ENCODE measurements at places on chromosomes 13 and 19.

- H3K36me3 ChIP-seq: no peaks in the 10 kb centered on the region
- H3K4me1 ChIP-seq: peaks cover 10% of the 10 kb centered on the region
- DNase-seq: no peak
- no peak overlapping the region for H3K4me3 ChIP-seq
- no peak overlapping the region for H3K27ac ChIP-seq
- peaks cover 55% of the 10 kb centered on the region for H3K27me3 ChIP-seq
Observed at GRCh38 chr19:32199501-32200040, 145.8 kb upstream of the ZNF507 start.

DNA sequence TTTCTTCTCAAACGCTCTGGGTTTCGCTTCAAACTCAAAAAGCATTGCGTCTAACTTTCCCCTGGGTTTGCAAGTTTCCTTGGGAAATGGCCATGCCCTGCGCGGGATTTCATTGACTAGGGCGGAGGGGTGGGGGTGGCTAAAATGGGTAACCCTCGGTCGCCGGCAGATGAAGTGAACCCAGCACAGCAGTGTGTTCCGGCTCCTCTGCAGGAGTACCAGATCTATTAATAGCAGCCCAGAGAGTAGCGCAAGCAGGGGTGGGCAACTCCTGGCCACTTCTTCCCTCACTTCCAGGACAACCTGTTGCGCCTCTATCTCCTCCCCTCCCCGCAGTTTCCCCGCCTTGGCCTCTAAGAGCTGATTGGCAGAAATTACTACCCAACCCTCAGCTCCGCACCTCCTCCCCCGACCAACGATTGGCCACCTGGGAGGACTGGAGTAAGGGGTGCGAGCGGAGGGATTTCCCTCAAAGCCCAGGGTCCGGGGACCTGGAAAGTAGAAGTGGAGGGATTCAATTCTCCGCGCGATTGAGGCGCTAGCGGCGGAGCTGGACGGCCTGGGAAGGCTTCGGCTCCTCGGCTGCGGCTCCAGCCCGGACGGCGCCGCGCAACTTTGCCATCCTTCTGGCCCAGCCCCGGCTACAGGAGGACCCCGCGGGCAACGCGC lies at the start of gene FREM2:
TSS of gene FREM2 (plus strand) at position 501 of the 669 bp plus-strand sequence. CDS start 268 bp downstream, outside the sequence.
- H3K4me1 ChIP-seq: no peaks in the 10 kb centered on the region
- peaks cover 10% of the 10 kb centered on the region for H3K27me3 ChIP-seq
- DNase-seq: no peak
- H3K27ac ChIP-seq: no peak within 1 kb of the TSS
- no peaks in the 10 kb centered on the region for H3K36me3 ChIP-seq
- H3K4me3 ChIP-seq: no peak within 1 kb of the TSS

DNA sequence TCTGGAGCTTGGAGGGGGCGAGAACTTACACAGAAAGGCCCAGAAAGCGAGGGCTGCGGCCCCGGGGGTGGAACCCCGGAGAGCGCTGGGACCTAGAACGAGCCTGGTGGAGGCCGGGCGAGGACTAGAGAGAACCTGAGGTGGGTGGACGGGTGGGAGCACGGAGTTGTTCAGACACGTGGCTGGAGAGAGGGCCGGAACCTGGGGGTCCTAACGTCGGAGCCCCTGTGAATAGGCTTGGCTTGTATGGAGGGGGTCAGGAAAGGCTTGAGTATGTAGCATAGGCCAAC lies 383 bp downstream of the ZNF581 start:
- H3K27ac ChIP-seq: peak overlapping the region; percentile 91
- H3K36me3 ChIP-seq: peaks cover 40% of the 10 kb centered on the region
- peaks cover 45% of the 10 kb centered on the region for H3K4me1 ChIP-seq
- H3K4me3 ChIP-seq: peak overlapping the region; percentile 84
- DNase-seq: no peak

DNA sequence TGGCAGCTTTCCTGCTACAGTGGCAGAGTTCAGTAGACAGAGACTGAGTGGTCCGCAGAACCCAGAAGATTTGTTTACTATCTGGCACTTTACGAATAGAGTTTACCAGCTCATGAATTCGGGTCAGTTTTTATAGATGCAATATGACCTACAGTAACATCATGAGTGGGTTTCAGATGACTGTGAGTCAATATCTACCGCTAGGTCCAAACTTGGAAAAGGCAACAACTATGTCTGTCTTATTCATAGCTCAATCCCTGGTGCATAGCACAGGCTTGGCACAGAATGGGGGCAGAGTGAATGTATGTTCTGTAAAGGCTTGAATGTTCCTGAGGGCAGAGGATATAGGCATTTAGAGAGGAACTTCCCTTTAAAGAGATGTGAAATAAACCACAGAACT lies 65.2 kb downstream of the RAP2A start:
- peaks cover 19% of the 10 kb centered on the region for H3K27me3 ChIP-seq
- no peaks in the 10 kb centered on the region for H3K4me1 ChIP-seq
- no peaks in the 10 kb centered on the region for H3K36me3 ChIP-seq
- DNase-seq: no peak

DNA sequence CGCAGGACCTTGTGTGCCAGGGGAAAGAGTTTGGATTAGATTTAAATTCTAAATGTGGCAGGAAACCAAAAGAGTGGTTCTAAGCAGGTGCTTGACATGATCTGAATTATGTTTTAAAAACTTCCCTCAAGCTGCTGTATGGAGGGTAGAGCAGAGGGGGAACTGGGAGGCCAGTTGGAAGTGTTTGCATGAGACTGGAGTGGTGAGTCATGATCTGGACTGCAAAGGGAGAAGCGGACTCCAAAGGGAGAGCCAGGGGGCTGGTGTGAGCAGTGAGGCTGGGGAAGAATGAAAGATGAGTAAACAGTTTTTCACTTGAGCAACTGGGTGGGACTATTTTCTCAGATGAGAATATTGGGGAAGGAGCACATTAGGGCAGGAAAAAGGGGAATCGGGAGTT lies 206.1 kb downstream of the DNAJC15 start:
- no peaks in the 10 kb centered on the region for H3K36me3 ChIP-seq
- H3K27ac ChIP-seq: no peak overlapping the region
- H3K4me3 ChIP-seq: no peak overlapping the region
- peaks cover 23% of the 10 kb centered on the region for H3K27me3 ChIP-seq
- DNase-seq: no peak

- H3K36me3 ChIP-seq: no peaks in the 10 kb centered on the region
- no peaks in the 10 kb centered on the region for H3K4me1 ChIP-seq
- DNase-seq: no peak
- H3K27me3 ChIP-seq: no peaks in the 10 kb centered on the region
- no peak overlapping the region for H3K4me3 ChIP-seq
Observed at GRCh38 chr13:61913183-61913582, 497.5 kb upstream of the PCDH20 start.

- H3K36me3 ChIP-seq: no peaks in the 10 kb centered on the region
- peaks cover 3% of the 10 kb centered on the region for H3K4me1 ChIP-seq
- H3K27me3 ChIP-seq: no peaks in the 10 kb centered on the region
- no peak overlapping the region for H3K4me3 ChIP-seq
- H3K27ac ChIP-seq: no peak overlapping the region
Observed at GRCh38 chr13:51974482-51974881, 36.8 kb downstream of the ATP7B start.

DNA sequence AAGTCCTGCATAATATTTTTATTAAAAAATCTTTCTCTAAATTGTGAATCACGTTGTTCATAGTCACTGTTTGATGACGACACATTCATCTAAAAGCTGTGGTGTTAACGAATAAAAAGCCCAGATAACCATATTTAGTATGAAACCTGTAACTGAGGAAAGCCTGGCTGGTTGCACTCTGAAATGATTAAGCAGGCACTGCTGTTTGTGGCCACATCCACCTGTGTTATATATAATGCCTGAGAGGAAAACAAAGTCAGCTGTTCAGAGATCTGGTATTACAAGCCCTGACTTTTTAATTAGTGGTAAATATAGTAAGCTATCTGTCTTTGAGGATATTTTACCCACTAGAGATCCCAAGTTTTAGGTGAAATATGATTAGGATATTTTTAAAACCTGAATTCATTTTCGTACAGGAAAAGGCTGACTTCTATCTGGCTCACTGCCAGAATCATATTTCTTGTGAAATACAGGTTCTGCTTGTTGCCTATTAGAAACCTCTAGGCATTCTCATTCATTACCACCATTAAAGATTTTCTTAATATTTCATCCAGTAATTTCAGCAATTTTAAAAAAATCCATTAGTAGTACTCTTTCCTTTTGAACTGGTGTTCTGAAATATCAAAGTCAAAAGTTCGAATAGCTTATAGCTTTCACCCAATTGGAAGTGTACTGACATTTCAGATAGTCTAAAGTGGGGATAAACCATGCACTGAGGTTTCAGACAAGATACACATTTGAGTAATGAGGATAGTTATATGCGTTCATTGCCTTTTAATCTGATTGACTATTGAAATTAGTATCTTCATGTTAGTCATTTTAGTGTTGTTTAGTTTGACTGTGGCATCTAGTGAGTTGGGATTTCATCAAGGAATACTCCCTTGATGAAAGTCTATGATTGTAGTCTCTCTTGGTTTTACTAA lies 79.7 kb downstream of the LMO7 start:
- H3K27ac ChIP-seq: no peak overlapping the region
- H3K4me1 ChIP-seq: no peaks in the 10 kb centered on the region
- no peaks in the 10 kb centered on the region for H3K36me3 ChIP-seq
- DNase-seq: no peak

DNA sequence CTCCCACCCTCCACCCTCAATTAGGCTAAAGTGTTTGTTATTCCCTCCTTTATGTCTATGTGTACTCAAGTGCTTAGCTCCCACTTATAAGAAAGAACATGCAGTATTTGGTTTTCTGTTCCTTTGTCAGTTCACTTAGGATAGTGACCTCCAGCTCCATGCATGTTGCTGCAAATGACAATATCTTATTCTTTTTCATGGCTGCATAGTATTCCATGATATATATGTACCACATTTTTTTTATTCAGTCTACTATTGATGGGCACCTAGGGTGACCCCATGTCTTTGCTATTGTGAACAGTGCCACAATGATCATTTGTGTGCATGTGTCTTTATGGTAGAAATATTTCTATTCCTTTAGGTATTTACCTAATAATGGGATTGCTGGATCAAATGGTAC lies 114.3 kb downstream of the DLEU7 start:
- no peak overlapping the region for H3K4me3 ChIP-seq
- no peak overlapping the region for H3K27ac ChIP-seq
- H3K36me3 ChIP-seq: no peaks in the 10 kb centered on the region
- H3K4me1 ChIP-seq: peaks cover 6% of the 10 kb centered on the region
- no peak for DNase-seq

DNA sequence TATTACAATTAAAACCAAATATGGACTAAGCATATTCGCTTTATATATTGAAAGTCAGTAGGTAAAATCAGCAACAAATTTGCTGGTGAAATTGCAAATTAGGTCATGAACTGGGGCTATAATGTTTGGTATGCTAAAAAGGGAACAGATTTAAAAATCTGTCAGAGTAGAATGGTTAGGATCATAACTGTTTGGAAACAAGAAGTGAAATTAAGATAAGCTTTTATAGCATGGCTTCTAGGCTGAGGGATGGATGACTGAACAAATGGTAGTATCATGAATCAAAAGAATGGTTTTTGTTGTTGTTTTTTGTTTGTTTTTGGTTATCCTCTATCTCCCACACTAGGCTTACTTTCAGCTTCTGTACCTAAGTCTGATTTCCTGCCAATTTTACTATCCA lies 1090.4 kb downstream of the PCDH9 start:
- H3K36me3 ChIP-seq: no peaks in the 10 kb centered on the region
- no peaks in the 10 kb centered on the region for H3K4me1 ChIP-seq
- no peak overlapping the region for H3K27ac ChIP-seq
- DNase-seq: no peak
- no peaks in the 10 kb centered on the region for H3K27me3 ChIP-seq
- H3K4me3 ChIP-seq: no peak overlapping the region

GRCh38 chr19:48853483-48853882 lies 14.9 kb downstream of the PLEKHA4 start:
- H3K36me3 ChIP-seq: no peaks in the 10 kb centered on the region
- no peaks in the 10 kb centered on the region for H3K27me3 ChIP-seq
- DNase-seq: no peak
- H3K4me3 ChIP-seq: no peak overlapping the region
- no peak overlapping the region for H3K27ac ChIP-seq
- no peaks in the 10 kb centered on the region for H3K4me1 ChIP-seq

DNA sequence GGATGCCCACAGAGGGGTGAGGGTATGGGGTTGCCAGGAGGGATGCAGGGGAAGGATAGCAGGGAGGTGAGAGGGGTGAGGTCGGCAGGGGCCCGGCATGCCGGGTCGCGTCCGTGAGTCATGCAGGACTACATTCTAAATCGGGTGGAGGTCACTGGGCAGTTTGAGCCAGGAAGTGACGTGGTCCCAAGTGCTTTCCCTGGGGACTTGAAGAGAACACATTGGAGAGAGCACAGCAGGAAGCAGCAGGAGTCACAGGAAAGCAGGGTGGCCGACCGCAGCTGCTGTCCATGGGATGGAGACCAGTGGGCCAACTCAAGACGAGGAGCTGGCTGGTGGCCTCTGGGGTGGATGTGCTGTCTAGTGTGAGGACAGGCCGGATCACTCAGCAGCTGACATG lies 92.0 kb upstream of the WASF3 start:
- peaks cover 3% of the 10 kb centered on the region for H3K36me3 ChIP-seq
- H3K27me3 ChIP-seq: peaks cover 31% of the 10 kb centered on the region
- H3K4me1 ChIP-seq: no peaks in the 10 kb centered on the region
- H3K4me3 ChIP-seq: no peak overlapping the region
- DNase-seq: no peak

- no peak overlapping the region for H3K27ac ChIP-seq
- H3K4me1 ChIP-seq: no peaks in the 10 kb centered on the region
- no peaks in the 10 kb centered on the region for H3K36me3 ChIP-seq
Observed at GRCh38 chr13:20428666-20429644, 96.7 kb downstream of the CRYL1 start.

GRCh38 chr13:45773236-45773635 lies 71.1 kb downstream of the CBY2 start:
- peaks cover 17% of the 10 kb centered on the region for H3K27me3 ChIP-seq
- H3K4me3 ChIP-seq: no peak overlapping the region
- no peak overlapping the region for H3K27ac ChIP-seq
- H3K4me1 ChIP-seq: no peaks in the 10 kb centered on the region

GRCh38 chr19:56810260-56810659 lies 30.3 kb downstream of the PEG3 start:
- H3K4me1 ChIP-seq: no peaks in the 10 kb centered on the region
- H3K27ac ChIP-seq: no peak overlapping the region
- no peak for DNase-seq
- H3K36me3 ChIP-seq: no peaks in the 10 kb centered on the region

DNA sequence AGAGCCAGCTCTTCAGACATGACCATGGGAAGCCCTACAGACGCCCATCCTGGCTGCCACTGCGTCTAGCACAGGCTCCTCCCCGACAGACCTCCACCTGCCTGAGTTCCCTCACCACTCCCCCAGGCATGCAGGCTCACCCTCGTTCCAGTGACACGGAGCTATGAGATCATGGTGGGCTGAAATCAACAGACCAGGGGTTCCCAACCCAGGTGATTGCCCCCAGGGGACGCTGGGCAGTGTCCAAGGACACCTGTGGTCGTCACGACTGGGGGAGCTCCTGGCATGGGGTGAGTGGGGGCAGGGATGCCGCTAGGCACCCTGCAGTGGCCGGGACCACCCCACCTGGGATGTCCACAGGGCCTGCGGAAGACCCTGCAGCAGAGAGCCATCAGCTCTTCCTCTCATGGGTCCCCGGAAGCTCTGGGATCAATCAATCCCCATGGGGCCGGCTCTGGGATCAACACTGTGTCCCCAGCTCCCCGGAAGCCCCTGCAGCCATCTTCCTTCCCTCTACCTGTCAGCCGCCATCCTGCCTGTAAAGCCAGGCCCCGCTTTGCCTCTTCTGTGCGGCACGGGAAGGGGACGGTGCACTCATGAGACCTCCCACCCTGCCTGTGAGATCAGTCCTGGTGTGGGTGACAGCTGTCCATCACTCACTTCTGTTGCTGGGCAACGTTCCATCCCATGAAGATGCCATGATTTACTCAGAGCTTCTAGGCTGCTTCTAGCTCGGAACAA lies 12.8 kb upstream of the MADCAM1 start:
- peaks cover 42% of the 10 kb centered on the region for H3K36me3 ChIP-seq
- DNase-seq: no peak
- no peak overlapping the region for H3K4me3 ChIP-seq
- H3K27ac ChIP-seq: no peak overlapping the region
